ENCODE measurements at places on chromosomes 2 and 18.

GRCh38 chr2:207764096-207764630 is 5.5 kb downstream of the FZD5 start:
- DNase-seq, result no peak

DNA sequence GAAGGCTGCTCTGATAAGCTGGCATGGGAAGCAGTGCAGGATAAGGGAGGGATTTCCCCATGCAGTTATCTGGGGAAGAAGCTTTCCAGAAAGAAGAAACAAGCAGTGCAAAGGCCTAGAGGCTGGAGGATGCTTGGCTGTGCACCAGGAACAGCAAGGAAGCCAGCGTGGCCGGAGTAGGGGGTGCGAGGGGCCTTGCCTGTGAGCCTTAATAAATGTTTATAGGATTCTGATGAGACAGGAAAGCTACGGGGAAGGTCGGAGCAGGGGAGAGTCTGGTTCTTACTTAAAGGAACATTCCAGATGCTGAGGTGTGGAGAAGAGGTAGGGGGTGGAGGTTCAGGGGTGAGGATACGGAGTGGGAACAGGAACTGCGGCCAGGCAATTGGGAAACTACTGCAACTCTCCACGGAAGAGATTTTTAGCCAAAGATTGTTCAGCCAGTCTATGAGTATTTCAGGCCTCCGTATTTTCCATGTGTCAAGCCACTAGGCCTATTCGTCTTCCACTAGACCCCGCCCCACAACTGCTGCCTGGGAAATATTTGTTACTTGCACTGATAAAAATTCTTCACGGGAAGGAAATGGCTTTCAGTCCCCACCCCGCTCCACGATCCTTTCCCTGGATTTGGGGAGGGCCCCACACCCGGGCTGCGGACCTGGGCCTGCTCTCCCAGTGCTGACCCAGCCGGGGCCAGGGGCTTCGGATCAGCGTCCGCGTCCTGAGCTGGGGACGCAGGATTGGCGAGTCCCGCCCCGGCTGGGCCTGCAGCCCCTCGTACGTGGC is 516 bp downstream of the EIF2AK2 start:
- DNase-seq, result no peak

DNA sequence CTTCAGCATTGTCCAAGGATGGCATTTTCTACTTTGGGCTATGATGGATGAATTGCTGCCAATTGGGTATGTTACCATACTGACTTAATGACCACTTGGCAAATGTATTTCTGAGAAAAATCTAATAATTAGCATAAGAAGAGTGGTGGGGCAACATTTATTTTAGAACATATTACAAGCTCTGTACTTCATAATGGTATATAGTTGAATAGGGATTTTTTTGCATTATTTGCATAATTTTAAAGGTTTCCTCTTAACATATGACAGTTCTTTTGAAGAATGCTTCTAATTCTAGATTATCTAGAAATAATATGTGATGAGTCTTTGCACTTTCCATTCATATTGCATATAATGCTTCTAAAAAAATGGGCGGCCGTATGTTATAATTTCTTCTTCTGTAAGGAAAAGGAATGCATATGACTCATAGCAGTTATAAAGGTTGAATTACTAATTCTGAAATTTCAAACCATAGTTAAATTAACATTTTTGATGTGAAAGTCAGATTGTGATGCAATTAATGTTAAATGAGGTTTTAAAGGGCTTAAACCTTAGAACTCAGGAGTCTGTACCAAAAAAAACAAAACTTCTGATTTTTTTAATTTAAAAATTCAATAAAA is 1652.3 kb upstream of the SLC39A10 start:
- no peak for DNase-seq

- no peak for DNase-seq
Measured at GRCh38 chr2:239328351-239329191, 72.2 kb downstream of the HDAC4 start.

DNA sequence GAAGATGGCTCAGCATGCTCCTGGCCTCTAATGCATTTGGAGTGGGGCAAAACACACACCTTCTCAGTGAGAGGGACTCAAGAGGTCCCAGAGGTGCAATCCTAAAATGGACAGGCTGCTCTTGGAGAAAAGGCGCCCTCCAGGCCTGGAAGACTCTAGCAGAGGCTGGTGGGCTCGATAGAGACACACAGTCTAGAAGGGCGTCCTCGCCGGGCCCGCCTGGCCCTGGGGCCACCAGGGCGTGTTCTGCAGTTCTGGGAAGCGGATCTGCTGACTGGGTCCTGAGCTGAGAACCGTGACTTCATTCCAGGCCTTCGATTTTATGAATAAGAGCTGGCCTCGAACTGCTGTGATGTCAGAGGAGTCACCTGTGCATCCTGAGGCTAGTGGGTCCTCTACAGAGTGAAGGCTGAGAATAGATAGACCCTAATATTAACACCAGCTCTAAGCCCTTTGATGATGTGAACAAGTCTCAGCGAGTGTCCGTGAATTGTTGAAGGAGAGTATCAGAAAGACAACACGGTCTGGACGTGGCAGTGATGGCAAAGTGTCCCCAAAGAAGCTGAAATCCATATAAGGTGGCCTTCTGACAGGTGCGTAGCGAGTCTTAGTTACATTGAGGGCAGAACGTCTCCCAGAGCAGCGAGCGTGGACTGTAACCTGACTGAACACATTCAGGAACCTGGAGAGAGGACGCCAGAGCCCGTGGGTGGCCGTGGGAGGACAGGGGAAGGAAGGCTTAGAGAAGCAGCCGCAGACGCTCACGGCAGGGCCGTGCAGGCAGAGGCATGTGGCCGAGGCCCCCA is 136.9 kb downstream of the PTGR3 start:
- DNase-seq, result no peak

- no peak for DNase-seq
Measured at GRCh38 chr2:62143696-62144095, 52.2 kb upstream of the B3GNT2 start.

- no peak for DNase-seq
Measured at GRCh38 chr2:88709181-88709631, 17.7 kb downstream of the RPIA start.

DNA sequence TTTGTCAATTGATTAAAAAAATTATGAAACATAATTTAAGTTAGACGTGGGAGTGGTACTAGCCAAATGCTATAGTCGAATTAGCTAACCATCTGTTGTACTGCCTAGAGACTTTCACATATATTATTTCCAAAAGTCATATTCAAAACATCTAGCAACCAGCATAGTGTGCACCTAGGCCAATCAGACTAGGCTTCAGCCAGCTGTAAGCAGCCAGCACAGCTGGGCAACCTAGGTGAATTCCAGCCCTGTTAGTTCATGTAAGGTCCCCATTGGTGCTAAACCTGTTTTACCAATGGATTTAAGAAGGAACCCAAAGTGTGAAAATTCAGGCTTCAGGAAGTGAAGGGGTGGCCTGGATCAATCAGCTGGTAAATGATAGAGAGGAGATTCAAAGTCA is 144.3 kb downstream of the BCL2 start:
- DNase-seq, result no peak

DNA sequence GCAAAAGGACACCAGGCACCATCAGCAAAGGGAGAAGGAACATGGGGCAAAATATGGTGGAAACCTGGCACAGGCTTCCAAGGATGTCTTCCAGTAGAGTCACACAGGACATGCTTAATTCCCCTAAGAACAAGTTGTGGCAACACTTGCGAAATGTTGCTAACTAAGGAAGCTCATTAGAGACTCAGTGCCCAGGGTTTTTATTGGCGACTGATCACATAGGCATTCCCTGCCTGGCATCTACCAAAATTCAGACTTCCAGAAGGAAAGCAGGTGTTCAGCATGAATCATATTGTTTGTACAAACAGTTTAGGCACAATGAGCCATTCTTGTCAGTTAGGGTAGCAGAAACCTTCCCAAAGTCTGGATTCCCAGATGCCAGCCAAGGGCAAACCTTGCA is 25.7 kb downstream of the SLC4A1AP start:
- DNase-seq, result no peak

DNA sequence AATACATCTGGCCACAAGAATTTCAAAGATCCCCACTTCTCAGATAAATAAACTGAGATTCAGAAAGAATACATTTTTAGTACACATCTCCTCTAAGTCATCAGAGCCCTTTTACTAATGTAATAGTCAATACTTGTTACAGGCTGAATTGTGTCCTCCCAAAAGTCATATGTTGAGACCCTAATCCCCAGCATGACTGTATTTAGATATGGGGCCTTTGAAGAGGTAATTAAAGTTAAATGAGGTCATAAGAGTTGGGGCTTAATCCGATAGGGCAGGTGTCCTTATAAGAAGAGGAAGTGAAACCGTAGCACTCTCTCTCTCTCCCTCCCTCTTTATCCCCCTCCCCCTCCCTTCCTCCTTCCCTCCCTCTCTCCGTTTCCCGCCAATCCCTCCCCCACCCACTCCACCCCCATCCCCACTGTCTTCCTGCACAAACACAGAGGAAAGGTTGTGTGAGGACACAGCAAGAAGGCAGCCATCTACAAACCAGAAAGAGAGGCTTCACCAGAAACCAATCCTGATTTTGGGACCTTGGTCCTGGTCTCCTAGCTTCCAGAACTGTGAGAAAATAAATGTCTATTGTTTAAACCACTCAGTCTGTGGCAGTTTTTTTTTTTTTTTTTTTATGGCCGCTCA is 66.6 kb upstream of the ZNF397 start:
- DNase-seq, result no peak

- no peak for DNase-seq
Measured at GRCh38 chr2:199186301-199186751, 271.4 kb downstream of the SATB2 start.

DNA sequence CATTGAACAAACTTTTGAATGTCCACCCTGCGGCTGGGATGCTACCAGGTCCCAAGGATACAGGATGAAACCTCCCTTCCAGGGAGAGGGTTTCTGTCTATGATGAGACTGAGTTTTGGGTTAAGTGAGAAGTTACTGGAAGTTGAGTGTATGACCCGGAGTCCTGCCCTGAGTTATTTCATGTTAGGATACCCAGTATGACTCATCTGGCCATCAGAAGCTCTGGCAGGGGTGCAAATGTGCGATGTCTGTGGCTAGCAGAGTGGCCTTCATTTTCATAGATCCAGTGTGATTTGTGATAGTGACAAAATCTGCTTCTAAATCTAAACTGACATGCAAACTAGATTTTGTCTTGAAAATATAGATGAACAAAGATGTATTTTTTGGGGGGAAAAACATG is 55.3 kb downstream of the KCTD1 start:
- DNase-seq, result no peak

DNA sequence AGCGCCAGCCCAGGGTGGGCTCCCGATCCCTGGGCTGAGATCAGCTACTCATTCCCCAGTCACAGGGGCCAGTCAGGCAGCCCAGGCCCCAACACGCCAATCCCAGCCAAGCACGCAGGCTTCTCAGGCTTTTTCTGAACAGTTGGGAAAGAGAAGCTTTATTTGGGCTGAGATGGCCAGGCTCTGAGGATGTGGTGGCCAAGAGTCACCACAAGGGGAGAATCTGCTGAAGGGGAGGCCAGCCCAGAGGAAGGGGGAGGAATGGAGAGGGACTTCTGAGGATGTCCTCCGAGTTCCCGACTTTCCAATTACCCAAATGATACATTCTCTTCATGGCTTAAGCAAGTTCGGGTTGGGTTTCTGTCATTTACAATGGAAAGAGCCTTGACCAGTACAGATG is 2.8 kb upstream of the DIPK1C start:
- DNase-seq, result no peak

GRCh38 chr2:16613539-16614011 is 52.1 kb downstream of the CYRIA start:
- DNase-seq, result no peak

DNA sequence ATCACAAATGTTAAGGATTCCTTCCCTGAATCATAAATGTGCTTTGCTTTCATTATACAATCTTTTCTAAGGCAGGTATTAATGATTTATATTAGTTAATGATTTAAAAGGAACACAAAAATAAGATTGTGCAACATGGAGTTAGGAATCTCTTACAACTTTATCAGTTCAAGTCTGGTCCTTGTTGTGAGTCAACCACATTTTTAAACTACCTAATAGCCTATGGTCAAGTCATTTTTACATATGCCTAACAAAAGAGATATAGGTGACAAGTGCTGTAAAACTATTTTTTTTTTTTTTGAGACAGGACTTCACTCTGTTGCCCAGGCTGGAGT is 8.2 kb upstream of the INPP1 start:
- no peak for DNase-seq
